Activated CD8-positive, alpha-beta memory T cell treated with anti-CD3 and anti-CD28 coated beads for 4 hours (primary cell): ENCODE measurements at places on chromosomes 3 and 15.

DNA sequence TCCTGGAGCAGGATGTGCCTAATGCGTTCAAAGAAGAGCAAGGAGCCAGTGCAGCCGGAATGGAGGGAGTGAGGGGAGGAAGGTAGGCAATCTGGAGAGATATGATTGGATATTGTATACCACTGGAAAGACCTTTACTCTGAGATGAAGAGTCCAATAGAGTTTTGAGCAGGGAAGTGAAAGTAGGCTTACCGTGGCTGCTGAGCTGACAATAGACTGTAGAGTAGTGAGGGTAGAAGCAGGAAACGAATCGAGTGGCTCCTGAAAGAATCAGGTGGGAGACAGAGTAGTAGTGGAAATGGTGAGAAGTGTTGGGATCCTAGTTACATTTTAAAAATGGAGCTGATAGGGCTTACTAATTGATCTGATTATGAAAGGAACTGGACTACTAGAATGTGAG lies 51.8 kb upstream of the NUDT16 start:
- DNase-seq: no peak

- DNase-seq: no peak
Measured at GRCh38 chr15:53753813-53754212, 5.7 kb downstream of the WDR72 start.

GRCh38 chr3:125257536-125257935 lies 45.0 kb upstream of the SLC12A8 start:
- no peak for DNase-seq

- no peak for DNase-seq
Measured at GRCh38 chr3:71504250-71505036, 79.1 kb downstream of the FOXP1 start.
